ENCODE measurements at places on chromosomes 7 and 10.

DNA sequence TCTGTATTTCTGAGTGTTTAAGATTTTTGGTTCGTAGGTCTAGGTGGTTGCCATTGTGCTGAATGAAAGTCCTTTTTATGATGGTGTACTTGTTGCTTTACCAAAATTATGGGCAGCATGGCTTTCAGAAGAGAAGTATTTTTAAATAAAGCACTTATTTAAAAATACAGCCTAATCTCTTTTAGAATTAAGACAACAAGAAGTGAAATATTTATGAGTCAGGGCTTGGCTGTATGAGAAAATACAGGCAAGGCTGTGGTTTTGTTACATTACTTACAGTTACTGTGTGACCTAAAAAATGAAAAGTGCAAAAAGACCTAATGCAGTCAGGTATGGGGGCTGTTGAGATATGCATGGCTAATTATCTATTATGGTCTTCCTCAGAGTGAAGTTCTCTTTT lies 185.2 kb upstream of the PPP1R3A start:
- no peak for DNase-seq

- no peak for DNase-seq
Measured at GRCh38 chr7:71770269-71770907, 638.4 kb downstream of the GALNT17 start.

GRCh38 chr10:104931612-104932134 lies 290.6 kb downstream of the SORCS3 start:
- no peak for DNase-seq

GRCh38 chr7:2525658-2526630 lies 6.4 kb downstream of the LFNG start:
- DNase-seq, result peak; percentile 88

GRCh38 chr10:8035641-8036470 lies 18.6 kb upstream of the GATA3 start:
- DNase-seq, result no peak

DNA sequence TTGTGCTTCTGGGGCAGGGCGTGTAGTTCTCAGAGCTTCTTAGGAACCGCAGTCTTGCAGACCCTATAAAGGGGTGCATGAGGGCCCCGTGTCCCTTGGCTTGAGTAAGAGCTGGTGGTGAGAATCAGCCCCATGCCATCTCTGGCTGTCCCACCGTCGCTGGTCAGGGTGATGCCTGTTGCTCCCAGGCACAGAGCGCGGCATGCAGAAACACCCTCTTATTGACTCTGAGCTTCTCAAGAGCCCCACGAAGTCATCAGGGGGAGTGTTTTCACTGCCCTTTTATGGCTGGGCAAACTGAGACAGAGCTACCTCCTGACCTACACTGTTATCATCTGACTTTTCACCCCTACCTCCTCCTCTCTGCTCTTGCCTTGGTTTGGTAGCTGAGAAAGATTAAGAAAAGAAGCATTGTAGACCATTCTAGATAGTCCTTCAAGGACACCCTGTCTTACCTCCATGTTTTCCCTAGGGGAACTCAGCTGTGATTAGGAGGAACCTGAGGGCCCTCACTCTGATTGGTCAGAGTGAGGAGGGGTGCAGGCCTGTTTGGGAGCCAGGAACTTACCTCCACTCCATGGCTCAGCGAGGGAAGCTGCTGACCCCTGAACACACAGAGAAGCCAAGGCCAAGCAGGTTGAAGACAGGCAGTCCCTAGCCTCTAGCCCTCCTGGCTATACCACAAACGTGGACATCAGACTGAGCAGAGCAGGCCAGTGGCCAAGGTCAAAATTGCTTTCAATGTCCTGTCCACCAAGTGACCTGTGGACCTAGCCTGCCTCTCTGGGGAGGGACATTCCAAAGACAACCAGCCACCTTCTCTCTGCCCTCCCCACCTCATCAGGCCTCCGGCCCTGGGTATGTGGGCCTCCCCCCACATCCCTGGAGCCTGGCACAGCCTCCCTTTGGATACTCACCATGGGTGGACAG lies 17.6 kb downstream of the UNC5B start:
- DNase-seq, result no peak

GRCh38 chr7:120645966-120646365 lies 212.0 kb downstream of the TSPAN12 start:
- no peak for DNase-seq

DNA sequence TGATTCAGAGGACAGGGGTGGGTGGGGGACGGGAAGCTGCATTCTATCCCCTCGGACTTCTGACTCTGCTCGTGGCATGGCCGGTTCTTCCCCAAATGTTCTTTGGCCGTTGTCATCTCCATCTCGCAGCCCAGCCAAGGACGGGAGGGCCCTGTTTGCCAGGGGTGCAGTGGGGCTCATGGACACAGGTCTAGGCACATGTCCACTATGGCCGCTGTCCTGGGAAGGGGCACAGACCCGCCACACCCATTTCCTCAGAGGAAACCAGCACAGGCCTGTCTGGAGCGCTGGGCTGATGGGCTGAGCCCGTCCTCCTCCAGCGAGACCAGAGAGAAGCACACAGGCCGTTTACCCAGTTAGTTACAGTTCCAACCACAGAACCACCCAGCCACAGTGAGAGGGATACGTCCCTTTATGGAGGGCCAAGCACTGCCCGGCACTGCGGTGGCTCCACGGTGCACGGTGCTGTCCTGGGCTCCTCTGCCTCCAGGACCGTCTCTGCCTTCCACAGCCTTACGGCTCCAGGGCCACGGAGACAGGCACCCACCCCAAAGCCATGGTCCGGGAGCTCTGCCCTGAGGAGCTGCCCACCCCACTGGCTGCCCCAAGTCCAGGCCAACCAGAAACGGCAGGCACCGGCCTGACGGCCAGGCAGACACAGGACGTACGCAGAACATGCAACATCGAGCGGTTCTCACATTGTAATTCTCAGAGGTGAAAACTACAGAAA lies 20.2 kb downstream of the DPYSL4 start:
- no peak for DNase-seq

DNA sequence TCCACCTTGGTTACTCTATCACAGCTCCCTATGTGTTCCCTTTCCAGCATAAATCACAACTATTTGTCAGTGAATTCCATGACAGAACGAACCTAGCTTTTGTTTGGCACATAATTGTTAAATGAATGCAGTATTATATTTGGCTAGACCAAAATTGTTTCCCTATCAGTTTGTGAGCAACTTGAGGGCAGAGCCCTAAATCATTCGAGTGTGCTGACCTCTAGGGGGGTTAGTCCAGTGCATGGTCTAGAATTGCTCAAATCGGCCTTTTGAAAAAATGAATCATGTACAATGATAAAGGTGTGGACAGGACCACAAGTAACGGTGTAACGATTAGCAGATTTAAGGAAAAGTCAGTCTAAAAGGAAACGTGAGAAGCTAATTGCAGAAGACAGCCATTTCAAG lies 475 bp upstream of the NRBF2 start:
- DNase-seq, result no peak

- peak; percentile 89 for DNase-seq
Measured at GRCh38 chr10:90871766-90872647, at the start of gene RPP30. RPP30 (plus strand) TSS chr10:90871974; CDS start chr10:90871987, 13 bp downstream.

- no peak for DNase-seq
Measured at GRCh38 chr10:7763929-7764328, 23.9 kb downstream of the KIN start.

DNA sequence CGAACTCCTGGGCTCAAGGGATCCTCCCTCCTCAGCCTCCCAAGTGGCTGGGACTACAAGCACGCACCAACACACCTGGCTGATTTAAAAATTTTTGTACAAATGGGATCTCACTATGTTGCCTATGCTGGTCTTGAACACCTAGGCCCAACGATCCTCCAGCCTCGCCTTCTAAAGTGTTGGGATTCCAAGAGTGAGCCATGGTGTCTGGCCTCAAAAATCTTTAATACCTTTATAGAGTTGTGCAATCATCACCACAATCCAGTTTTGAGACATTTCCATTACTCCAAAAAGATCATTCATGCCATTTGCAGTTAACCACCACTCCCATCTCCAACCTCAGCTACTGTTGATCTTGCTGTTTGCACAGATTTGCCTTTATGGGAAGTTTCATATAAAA lies 165.4 kb downstream of the LYZL1 start:
- DNase-seq, result no peak

All from DMS53 (cell line).